ENCODE measurements at places on chromosomes 11 and 22.

DNA sequence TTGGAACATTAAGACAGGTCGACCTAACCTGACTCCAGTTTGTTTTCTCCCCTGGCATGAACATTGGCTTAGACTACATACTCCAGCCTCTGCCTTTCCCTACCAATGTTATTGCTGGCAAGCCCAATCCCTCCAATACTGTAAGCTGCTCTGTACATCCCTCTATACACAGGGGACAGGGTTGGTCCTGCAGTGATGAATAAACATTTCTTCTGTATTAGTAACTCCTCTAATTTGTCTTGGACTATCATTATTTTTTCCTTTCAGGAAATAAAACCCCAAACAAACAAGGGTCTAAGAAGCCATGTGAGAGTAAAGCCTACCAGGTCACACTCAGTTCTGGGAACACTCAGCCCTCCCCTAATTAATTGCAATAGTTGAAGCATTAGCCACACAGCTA is 35.1 kb upstream of the FJX1 start:
- DNase-seq = peak; percentile 70

DNA sequence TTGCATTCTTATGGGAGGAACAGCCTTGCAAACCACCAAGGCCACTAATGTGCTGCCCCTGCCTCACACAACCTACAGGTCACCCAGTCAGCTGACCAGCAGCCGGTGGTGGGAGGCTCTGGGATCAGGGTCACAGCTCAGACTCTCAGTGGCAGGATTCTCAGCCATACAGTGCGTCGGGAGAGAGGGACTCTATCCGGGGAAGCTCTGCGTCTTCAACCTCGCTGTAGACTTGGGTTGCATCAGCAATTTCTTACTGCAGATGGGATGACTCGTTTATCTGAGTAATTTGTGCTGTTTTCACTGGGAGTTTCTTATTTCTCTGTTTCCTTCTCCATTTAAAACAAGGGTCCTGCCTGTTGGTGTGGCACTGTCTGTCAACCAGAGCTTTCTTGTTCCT is 257.7 kb downstream of the TBC1D22A start:
- DNase-seq = no peak

- DNase-seq = peak; percentile 91
Measured at GRCh38 chr11:96228473-96228891, 114.5 kb downstream of the MAML2 start.

- DNase-seq = no peak
Measured at GRCh38 chr11:22774716-22775115, 54.9 kb downstream of the SVIP start.

GRCh38 chr11:126547691-126548090 is 192.2 kb downstream of the ST3GAL4 start:
- no peak for DNase-seq

DNA sequence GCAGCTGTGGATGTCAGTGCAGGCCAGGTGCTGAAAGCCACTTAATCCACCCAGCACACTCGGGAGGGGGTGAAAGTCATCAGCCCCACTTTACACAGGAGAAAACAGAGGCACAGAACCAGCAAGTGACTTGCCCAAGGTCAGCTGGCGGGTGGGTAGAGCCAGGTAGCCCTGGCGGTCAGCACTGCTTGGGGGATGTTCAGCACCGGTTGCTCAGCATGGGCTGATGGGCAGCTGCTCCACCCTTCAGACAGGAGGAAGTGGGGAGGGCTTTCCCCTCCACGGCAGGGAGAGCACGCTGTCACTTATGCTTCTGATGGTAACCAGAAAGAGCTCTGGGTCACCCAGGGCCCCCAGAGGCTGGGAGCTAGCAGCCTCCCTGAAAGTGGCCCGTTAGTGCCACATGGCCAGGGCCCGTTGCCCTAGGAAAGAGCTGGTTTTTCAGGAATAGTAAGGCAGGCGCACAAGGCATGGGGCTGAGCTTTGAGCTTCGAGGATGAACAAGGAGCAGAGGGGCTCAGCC is 417.9 kb downstream of the CTTN start:
- no peak for DNase-seq

- DNase-seq = no peak
Measured at GRCh38 chr22:38126928-38127668, 16.6 kb upstream of the BAIAP2L2 start.

- no peak for DNase-seq
Measured at GRCh38 chr11:81301166-81301830, 1432.4 kb downstream of the FAM181B start.

DNA sequence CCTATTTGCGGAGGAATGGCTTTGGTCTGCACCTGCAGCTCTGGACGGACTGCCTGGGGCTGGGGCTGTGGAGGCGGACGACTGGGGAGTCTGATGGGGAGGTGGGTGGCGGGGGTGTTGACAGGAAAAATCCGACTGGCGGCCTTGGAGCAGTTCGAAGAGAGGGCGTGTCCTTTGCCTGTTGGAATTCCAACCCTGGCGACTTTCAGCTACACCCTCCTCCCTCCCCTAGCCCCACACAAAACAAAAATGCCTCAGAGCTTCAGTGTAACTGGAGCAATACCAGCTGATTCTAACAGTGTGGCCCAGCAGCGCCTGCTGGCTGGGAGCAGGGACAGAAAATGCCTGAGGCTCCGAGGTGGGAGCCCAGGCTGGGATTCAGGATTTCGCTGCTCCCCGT is 85.4 kb downstream of the ATXN10 start:
- no peak for DNase-seq

DNA sequence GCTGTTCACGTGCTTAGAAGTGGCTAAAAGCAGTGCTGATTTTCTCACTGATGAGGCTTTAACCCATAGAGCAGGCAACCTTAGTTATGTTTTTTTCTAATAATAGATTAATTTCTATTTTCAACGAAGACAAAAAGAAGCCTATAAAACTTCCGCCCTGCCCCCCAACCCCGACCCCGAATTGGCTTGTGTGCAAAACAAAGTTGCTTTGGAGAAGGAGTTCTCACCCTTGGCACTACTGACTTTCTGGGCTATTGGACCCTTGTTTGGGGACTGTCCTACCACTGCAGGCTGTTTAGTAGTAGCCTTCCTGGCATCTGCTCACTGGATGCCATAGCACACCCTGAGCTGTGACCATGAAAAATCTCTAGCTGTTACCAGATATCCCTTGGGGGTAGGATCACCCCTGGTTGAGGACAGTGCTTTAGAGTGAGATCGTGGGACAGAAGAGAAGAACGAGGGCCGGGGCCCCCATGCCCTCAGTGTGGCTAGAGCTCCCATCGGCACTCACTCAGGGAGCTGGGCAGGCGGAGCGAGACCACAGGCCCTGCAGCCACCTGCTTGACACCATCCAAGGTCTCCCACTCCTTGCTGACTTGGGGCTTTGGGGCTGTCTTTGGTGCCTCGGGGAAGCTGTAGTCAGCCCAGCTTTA is 16.9 kb downstream of the SLC37A2 start:
- DNase-seq = no peak

DNA sequence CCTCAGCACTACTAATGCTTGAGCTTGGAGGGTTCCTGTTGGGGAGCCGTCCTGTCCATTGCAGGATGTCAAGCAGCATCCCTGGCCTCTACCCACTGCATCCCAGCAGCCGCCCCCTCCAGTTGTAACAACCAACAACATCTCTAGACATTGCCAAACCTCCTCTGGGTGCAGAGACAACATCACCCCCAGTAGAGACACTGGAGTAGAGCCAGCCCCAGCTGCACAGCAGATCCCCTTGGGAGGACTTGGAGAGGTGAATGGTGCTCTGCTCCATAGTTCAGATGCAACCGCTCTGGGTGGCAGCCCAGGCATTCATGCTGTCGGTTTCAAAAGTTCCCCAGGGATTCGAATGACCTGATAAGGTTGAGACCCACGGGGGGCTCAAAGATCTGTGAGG is 259.0 kb downstream of the MN1 start:
- DNase-seq = no peak

- no peak for DNase-seq
Measured at GRCh38 chr11:65891219-65892136, 1.0 kb downstream of the CCDC85B start.

- no peak for DNase-seq
Measured at GRCh38 chr11:23680488-23681230, 816.2 kb upstream of the LUZP2 start.

- no peak for DNase-seq
Measured at GRCh38 chr11:14577835-14578529, 57.8 kb upstream of the PSMA1 start.

GRCh38 chr11:16999116-16999515 is 15.1 kb downstream of the PLEKHA7 start:
- DNase-seq = no peak

- no peak for DNase-seq
Measured at GRCh38 chr11:7489376-7489775, 4.1 kb downstream of the OLFML1 start.

GRCh38 chr11:44306052-44306917 is 3.7 kb downstream of the ALX4 start:
- no peak for DNase-seq

GRCh38 chr22:50502628-50503474 is 4.7 kb downstream of the LMF2 start:
- DNase-seq = no peak

GRCh38 chr11:60005360-60005759 is 11.6 kb upstream of the OOSP4B start:
- DNase-seq = no peak

DNA sequence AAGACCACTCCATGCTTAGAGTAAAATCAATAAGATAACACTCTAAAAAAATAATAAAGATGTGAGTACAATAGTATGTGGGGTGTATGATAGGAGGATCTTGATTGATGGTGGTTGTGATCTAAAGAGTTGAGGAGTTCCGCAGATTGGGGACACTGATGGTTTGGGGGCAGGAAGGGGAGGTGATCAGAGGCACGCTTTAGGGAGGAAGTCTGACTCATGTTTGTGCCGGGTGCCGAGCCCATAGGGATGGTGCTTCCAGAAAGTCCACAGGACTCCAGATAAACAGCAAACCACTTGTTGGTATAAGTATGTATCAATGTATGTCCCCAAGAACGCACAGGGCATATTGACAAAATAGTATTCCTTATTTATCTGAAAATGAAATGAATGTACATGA is 27.5 kb downstream of the LINC01488 start:
- DNase-seq = no peak

DNA sequence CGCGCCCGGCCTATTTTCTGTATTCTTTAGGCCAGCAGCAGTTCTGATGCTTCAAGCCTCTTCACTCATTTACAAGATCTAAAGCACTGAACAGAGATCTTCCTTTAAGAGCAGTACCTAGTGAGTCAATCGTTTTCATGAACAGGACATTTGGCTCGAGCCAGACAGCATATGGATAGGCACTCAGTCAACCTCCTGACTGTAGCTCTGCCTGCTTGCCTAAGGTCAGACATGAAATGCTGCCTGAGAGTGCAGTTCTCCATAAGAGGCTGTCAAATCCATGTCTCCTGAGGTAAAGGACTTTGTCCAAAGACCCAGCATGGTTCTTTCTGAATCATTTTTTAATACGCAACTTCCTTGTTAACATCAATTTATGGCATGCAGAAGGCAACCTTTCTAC is 941.2 kb downstream of the DLG2 start:
- no peak for DNase-seq

- peak; percentile 64 for DNase-seq
Measured at GRCh38 chr11:326842-327580, 6.4 kb upstream of the IFITM3 start.

GRCh38 chr11:130737041-130737830 is 179.0 kb downstream of the SNX19 start:
- no peak for DNase-seq

GRCh38 chr11:32641361-32641760 is 57.7 kb downstream of the EIF3M start:
- DNase-seq = no peak

DNA sequence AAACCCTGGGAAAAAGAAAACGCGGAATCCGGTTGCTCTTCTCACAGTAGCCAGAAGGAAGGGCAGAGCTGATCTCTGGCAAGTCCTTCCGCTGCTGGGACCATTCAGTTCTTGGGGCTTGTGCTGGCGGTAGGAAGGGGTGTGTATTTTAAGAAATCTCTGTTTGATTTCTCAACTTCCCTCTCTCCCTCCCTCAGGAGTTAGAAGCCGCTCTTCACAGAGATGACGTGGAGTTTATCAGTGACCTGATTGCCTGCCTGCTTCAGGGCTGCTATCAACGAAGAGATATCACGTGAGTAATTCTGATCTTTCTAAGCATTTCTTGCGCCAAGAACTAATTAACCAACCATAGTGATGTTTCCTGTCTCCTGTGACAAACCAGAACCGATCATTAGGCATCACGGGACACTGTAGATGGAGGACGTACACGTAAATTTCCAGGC is 85.9 kb upstream of the SLC25A18 start:
- DNase-seq = no peak

GRCh38 chr11:8070417-8071115 is 10.4 kb upstream of the TUB start:
- DNase-seq = no peak

GRCh38 chr11:47241841-47242301 is 6.7 kb downstream of the ACP2 start:
- no peak for DNase-seq

DNA sequence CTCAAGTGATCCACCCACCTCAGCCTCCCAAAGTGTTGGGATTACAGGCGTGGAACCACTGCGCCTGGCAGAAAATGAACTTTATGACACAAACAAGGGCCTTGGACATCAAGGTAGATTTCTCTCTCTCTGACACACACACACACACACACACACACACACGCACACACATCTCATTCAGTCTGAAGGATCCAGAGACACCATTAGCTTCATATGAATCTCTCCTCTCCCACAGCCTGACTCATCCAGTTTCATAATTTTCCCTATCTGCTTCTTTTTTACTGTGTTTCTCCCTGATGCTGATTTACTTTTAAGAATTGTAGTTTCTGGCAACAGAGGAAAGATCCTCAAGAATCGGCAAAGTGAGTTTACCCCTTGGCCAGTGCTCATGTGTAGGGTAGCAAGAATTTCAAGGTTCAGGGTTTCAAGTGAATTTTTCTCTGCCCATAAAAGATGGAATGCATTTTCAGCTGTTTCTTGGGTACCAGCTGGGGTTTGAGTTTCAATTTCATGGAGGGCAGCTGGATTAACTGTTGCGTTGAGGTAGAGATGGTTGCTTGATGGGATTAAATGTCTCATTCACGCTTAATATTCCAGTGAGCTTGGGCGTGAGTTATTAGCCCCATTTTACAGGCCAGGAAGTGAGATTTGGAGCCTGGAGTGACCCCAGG is 3.5 kb downstream of the MYO18B start:
- no peak for DNase-seq

GRCh38 chr22:22465094-22465602 is 43.4 kb downstream of the ZNF280B start:
- no peak for DNase-seq

DNA sequence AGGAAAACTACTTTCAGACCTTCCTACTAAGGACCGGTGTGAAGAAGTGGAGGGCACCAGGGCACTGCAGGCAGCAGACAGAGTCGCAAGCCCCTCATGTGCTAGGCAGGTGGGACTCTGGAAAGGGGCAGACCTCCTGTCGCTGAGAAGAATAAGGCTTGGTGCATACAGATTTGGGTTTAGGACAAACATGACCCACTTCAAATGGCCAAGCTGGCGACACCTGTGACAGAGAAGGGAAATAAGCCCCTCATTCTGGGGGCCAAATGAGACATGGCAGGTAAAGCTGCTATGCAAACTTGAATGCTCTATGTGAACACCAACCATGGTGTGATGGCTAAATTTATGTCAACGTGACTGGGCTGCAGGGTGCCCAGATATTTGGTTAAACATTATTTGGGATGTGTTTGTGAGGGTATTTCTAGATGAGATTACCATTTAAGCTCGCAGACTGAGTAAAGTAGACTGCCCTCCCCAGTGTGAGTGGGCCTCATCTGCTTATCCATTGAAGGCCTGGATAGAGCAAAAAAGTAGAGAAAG is 112.4 kb upstream of the PITPNB start:
- no peak for DNase-seq

Data from smooth muscle cell of the brain vasculature (primary cell).